ENCODE measurements at places on chromosomes 4 and X.

- no peak for DNase-seq
Observed at GRCh38 chr4:38123555-38123954, 163.4 kb downstream of the PTTG2 start.

DNA sequence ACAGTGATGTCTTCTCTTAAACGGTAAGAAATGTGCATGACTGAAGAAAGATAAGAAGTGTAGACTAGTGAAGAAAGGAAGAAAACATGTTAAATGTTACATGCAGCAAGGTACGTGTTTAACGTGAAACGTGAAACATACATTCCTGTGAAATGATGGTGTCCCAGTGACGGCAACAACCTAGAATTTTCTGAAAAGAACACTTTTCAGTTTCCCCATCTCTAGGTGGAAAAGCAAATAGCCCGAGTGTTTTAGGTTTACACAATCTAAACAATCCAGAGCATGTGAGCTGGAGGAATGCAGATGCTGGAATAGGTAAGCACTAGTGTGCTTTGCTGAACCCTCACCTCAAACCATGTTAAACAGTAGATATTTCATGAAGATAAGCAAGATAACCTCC, 60.7 kb downstream of the CLNK start:
- DNase-seq = no peak

DNA sequence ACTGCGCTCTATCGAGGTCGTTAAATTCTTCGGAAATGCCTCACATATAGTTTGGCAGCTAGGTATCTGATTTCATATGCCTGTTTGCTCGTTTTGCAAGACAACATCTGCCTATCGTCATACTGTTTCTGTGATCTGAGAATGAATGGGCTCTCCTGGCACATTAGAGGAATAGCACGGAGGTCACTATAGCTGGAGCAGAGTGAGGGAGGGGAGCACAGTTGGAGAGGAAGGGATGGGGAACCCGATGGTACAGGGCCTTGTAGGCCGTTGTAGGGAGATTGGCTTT, 552 bp downstream of the IKBKG start:
- no peak for DNase-seq

DNA sequence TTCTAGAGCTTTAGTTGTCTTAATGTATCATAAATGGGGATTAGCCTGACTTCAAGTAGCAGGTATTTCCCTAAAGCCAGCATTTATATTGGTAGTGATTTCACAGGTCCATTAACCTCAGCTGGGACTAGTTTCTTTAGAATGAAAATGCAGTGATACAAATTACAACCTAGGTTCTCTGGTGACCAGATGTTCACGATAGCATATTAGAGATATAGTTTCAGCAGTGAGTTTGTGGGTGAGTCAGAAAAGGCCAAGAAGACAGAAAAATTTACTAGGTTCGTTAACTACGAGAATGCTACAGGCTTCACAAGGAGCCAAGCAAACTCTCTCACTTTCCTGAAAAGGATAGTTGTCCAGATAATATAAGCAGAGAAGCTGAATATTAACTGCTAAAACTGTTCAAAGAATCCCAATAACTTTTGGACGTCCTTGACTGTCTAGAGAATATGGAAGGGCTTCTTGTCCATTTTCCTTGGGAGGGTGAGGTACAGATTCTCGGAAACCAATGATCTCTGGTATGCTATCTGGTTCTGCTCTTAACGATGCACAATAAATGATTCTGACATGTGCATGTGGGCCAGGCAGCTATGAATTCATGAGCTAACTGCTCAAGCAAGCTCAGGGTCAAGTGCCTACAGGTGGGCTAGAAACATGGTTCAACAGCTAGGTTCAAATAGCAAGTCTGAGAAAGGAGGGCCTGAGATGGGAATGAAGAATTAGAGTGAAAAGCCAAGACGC, 6.0 kb upstream of the SPCS3 start:
- no peak for DNase-seq

DNA sequence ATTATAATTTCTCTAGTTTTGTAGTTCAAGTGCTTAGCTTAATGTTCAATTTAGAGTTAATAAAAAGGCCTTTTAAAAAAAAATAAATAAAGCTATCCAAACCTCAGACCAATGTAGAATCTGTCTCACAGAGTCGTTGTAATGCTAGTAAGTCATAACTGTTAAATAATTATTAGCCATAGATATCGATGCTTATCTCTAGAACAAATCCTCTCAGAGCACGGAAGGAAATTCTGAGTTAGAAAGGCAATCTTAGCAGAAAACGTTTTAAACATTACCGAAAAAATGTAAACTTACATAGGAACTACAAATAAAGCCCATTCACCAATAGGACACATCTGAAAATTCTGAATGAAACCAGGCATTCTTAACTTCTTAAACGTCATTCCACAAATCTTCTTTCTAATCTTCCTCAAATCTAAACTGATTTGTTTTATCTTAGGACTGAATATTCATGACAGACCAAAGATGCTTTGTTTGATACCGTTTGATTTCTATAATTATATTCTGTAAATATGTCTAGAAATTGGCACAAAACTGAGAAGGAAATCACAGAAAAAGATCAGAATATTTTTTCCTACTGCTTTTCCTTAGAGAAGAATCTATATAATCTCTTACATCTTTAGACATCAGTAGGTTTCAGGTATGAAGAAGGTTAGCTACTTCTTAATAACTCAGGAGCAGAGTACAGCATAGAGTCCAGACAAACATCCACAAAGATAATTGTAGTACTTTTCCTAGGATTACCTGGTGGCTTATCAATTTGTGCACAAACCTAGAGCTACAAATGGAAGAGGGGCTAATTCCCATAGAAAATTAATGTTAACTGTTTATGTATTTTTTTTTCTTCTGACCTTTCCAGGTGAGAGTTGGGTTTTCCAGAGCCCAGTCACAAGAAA, 140.7 kb downstream of the BTC start:
- no peak for DNase-seq

GRCh38 chrX:119826399-119826959, 26.3 kb downstream of the UPF3B start:
- DNase-seq = no peak

GRCh38 chr4:185941461-185941860, 127.5 kb upstream of the TLR3 start:
- no peak for DNase-seq

GRCh38 chr4:173273941-173274340, 60.2 kb downstream of the HMGB2 start:
- no peak for DNase-seq

- peak; percentile 54 for DNase-seq
Observed at GRCh38 chr4:156475322-156475721, 496.3 kb downstream of the PDGFC start.

GRCh38 chr4:84384801-84385200, 114.3 kb downstream of the NKX6-1 start:
- no peak for DNase-seq

DNA sequence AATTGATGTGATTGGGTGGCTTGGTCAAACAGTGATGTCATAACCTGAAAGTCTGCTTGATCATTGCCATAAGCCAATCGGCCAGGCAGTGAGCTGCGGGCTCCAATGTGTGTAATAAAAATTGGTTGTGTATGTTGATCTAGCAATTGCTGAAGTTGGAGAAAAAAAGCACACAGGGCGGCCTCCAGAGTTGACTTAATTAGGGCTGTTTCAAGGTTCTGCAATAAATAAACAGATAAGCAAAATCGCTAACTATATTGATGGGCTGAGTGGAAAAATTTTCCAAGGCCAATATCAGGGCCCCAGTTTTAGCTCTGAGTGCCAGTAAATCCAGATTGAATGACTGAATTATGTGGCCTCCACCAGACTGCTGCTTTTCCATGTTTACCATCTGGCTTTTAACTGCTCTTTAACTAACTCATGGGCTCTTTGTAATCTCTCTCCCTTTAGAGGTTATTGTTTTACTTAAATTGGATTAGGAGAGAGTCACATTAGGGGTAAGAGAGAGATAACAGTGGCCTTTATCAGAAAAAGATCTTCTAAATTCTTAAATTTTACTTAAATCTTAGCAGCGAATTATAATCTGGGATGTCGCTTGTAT, 160.6 kb upstream of the WDFY3 start:
- DNase-seq = no peak

DNA sequence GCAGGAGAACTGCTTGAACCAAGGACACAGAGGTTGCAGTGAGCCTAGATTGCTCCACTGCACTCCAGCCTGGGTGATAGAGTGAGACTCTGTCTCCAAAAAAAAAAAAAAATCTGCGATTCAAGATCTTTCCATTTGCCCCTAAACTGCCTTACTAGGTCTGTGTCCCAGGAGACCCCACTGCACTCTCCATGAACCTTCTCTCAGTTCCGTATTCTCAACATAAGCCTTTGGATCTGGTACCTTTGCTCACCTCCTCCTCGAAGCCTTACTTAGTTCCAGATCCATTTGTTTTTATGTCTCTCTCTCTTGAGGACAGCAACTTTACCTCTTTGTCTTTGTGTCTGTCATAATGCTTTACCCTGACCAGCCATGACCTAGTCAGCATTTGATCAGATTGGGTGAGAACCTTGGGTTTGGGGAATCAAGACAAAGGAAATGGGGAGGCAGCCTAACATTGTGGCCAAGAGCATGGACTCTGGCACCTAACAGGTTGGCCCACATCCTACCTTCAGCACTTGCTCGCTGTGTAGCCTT, 33.7 kb downstream of the BST1 start:
- DNase-seq = no peak

DNA sequence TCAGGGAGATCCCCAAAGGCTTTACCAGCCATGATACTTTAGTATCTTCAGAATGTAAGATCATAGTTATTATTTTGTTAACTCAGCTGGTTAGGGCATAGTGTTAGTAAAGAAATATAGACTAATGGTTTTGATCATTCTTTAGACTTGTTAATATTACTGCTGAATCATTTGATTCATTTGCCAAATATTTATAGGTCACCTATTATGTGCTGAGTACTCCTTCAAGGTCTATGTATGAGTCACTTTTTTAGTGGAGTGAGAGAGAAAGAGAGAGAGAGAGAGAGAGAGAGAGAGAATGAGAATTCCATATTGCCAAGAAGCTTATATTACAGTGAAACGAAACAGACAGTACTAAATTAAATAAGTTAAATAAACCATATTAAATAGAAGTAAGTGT, 110.3 kb downstream of the UBE2NL start:
- DNase-seq = no peak

- DNase-seq = no peak
Observed at GRCh38 chr4:148116969-148117368, 325.2 kb downstream of the NR3C2 start.

- no peak for DNase-seq
Observed at GRCh38 chr4:126856906-126857305, 775.9 kb upstream of the INTU start.

DNA sequence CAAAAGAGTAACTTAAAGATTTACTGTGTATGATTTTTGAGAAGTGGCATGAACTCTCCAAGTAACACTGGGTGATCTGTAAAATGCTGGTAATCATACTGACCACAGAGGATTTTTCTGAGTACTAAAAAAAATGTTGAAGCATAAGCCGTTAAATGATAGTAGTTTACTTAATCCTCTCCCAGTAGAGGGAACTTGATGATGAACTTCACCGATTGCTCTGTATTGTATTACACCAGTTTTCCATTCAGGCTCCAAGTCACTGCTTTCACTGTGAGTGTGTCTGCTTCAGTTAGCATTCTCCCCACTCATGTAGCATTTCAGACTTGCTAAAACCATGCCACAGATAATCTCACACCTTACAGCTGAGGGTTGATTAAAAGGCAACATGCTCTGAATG, 294.1 kb downstream of the GBA3 start:
- DNase-seq = no peak

DNA sequence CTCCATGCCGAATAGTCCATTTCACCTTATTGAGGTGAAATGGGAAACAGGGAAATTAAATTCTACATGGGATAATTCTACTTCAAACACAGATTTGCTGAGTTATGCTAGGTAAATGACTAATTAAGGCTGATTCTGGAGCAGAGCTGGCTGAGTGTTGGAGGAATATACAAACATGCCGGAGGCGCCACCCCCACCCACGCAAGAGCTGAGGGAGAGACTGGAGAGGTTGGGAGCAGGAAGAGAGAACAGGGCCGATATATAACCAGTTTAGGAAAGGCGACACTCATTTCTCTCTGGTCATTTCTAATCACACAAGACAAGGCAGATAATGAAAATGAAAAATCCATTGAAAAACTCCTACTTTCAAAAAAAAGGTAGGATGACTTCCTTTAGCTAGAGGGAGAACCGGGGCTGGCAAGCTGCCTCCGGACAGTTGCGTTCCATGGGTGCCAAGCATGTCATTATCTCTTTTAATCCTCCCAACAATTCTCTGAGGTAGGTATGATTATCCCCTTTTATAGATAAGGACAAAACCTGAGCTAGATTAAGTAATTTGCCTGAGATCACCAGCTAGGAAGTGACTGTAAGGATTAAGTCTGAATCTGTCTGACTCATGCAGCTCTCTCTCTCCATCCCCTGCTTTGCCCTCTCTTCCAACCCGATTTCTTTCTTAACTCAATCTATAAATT, 27.6 kb upstream of the CFAP299 start:
- no peak for DNase-seq

DNA sequence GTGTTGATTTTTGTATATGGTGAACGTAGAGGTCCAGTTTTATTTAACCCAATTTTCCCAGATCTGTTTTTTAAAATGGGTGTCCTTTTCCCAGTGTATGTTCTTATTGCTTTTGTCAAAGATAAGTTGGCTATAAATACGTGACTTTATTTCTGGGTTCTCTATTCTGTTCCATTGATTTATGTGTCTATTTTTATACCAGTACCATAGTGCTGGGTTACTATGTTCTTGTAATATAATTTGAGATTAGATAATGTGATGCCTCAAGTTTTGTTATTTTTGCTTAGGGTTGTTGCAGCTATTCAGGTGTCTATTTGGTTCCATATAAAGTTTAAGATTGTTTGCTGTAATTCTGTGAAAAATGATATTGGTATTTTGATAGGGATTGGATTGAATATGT, 749.1 kb upstream of the GRIA3 start:
- no peak for DNase-seq

- DNase-seq = no peak
Observed at GRCh38 chrX:44040406-44040805, 67.2 kb upstream of the NDP start.

Measured in HS-27A (cell line).